GM23338 (cell line): ENCODE measurements at places on chromosomes 2 and 18.

DNA sequence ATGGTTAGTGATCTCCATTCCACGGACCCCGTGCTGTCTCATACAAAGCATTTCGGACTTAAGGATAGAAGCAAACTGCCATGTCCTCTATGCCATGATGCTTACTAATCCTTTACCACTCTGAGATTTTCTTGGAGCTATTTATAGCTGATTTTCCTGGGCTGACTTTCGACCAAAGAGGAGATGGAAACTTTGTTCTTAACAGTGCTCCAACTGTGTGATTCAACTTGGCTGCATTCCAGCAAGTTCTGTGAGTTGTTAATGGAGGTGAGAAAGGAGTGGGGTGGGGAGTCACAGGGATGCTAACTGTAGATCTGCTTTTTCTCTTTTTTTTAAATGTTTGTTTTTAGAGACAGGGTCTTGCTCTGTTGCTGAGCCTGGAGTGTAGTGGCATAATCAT, 45.5 kb upstream of the MSH2 start:
- DNase-seq = no peak

GRCh38 chr2:12484536-12485115, 232.1 kb upstream of the TRIB2 start:
- DNase-seq = no peak

DNA sequence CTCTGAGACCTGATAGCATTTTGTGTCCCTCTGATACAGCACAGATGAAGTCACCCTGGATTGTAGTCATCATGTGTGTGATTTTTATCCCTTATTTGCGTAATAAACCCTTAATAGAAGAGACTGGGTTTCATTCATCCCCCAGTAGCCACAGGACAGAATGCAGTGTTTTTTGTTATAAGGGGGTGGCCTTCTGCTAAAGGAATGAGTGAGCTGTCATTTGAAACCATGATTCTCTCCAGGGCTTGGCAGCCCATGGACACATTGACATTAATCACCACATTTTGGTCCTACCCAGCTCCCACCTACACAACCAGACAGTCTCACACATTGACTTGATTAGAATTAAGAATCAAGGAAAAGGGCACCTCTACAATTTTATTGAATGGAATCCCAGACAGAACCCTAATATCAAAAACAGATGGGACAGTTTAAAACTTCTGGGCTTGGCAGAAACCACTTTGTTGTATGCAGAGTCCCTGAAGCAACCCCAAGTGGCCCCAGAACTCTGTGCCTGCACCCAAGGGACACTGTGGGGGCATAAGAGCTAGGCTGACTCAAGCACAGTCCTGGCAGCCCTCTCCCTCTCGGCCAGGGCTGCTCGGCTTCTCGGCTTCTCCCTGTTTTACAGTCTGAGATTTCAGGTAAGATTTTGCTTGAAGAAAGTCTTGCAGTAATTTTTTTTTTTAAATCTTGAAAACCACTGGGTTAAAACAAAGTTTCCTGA, 254.0 kb upstream of the SLC14A2 start:
- no peak for DNase-seq

- DNase-seq = no peak
These were observed 35.6 kb upstream of the LRRC30 start for GRCh38 chr18:7195266-7195665.

- DNase-seq = no peak
These were observed 74.1 kb downstream of the VRK2 start for GRCh38 chr2:58120626-58121229.

DNA sequence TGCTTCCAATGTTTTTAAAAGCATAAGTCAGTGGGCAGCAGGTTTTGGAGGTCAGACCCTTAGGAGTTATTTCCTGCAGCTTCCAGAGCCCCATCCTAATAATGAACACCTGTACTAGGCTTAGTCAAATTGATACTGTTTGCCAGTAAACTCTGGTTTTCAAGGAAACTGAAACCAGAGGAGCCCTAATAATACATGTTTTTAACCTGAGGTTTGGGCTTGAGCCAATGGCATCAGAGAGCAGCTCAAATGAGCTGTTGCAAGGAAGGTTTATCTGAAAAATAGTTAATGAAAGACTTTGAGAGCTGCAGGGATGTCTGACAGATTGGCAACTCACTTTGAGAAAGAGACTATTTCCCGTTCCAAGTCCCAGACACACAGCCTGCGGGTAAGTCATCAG, 54.6 kb downstream of the DCC start:
- DNase-seq = no peak

- no peak for DNase-seq
These were observed 331.1 kb downstream of the GULP1 start for GRCh38 chr2:188622601-188623260.

GRCh38 chr2:27911458-27912210, 21.1 kb downstream of the BABAM2 start:
- no peak for DNase-seq

- DNase-seq = no peak
These were observed 44.6 kb downstream of the TBC1D8 start for GRCh38 chr2:101106453-101107181.

DNA sequence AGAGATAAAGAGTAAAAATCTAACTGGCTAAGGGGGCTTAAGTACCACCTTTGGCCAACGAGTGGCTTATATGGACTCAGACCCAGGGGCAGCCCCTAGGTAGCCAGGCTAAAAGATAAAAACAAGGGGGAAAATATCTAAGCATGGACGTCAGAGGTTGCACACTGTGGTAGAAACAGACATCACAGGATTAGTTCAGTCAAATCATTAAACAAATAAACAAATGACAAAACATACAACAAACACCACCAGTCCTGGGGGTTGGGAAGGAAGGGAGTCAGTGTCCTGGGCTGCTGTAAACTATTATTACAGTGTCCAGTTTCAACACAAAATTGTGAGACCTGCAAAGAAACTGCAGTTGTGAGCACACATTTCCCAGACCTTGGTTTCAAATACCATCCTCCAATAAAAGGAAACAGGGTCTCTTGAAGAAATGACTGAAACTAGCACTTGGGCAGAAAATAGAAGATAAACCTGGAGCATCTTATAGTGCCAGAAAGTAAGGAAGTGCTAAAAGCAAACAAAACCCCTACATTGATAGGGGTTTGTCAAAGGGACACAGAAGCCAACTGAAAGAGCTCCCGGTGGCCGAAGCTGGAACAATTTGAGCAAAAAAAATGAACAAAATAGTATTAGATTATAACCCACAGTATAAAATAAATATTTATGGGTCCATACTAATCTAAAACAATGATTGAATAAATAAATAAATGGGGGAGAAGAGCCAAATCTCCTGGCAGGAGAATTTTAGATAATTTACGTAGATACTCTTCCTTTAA, 154.8 kb upstream of the KLF7 start:
- no peak for DNase-seq

- peak; percentile 94 for DNase-seq
These were observed 66.6 kb downstream of the SPTBN1 start for GRCh38 chr2:54522624-54523281.

DNA sequence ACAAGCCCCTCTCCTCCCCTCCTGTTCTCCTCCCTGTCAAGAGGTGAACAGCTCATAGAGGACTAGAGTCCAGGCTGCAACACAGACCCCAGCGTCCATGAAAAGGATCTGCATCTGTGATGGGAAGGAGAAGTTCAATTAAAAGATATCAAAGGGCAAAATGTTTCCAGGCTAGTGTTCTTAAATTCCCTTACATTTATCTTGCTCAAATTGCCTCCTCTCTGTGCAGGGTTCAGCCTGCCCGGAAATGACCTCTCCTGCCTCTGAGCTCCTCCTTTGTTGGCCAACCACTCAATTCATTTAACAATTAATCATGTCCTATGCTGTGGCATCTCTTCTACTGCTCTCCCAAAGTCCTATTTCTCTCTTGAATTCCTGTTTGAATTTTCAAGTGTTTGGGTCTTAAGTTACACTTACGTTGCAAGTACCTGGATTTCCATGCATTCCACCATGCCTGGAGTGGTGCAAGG, 105.3 kb downstream of the TSN start:
- no peak for DNase-seq

- DNase-seq = peak; percentile 79
These were observed 51.8 kb downstream of the MTHFD2 start for GRCh38 chr2:74250189-74250631.
